ENCODE measurements at places on chromosomes 6 and 20.

- DNase-seq, result no peak
Observed at GRCh38 chr6:4491501-4492260, 284.5 kb upstream of the CDYL start.

- DNase-seq, result no peak
Observed at GRCh38 chr6:35893246-35893645, 27.7 kb downstream of the SRPK1 start.

- no peak for DNase-seq
Observed at GRCh38 chr6:51528556-51528955, 558.9 kb downstream of the PKHD1 start.

DNA sequence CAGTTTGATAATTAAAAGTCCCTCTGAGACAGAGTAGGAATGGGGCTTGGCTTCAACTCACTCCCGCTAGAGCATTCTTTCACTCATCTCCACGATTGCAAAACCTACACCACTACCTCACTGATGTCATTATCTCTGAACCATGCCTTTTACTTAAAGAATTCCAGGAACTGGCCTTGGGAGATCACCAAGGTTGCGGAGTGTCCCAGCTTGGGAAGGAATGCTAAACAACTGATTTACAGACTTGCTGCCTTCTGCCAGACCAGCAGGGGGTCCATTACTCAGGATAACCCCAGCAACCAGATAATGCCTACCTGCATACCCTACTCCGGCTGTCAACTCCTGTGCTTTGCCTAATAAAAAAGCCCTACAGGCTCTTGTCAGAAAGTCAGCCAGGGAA is 102.2 kb upstream of the RALGAPA2 start:
- no peak for DNase-seq

- DNase-seq, result no peak
Observed at GRCh38 chr6:16713597-16713996, 47.7 kb downstream of the ATXN1 start.

DNA sequence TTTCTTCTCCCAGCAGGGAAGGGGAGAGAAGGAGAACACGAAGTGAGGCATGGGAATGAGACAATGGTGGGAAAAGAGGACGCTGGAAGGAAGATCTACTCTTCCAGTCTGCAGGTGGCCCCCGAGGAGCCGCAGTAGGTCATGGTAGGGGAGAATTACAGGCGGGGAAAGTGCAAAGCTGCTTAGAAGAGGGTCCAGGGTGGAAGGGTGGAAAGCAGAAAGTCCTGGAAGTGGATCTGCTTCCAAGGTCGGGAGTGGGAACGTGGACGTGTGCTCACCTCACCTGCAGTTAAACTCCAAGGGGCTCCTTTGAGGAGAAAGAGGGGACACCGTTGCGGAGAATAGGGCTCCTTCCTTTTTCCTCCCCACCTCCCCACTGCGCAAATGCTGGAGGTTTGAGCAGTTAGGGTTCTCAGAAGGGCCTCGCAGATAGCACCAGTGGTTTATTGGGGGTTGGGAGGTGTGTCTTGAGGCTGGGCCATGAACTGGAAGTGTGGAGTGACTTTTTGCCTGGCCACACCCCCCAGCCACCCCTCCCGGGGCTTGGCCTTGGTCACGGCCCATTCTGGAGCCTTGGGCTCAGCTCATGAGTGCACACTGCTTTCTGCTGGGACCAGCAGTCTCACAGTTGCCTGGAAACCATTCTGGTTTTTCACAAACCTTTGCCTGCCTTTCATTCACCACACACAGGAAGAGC is 100.4 kb upstream of the MLN start:
- DNase-seq, result peak; percentile 8

GRCh38 chr6:24197892-24198291 is 71.9 kb downstream of the NRSN1 start:
- DNase-seq, result no peak

DNA sequence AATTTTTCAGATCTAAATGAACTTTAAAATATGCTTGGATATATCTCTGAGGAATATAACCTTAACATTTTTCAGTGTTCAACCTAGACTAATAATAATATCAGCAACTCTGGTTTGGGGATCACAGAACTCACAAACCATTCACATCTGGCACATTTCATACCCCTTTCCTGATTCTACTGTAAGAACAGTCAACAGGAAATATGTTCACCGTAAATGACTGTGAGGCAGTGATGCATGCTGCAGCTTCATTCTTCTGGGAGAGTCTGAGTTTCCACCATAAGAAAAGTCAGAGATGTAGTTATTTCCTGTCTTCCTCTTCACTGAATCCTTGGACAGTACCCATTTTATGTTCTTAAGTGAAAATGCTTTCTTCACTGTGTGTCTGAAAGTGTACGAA is 134.2 kb upstream of the IFNGR1 start:
- DNase-seq, result no peak

DNA sequence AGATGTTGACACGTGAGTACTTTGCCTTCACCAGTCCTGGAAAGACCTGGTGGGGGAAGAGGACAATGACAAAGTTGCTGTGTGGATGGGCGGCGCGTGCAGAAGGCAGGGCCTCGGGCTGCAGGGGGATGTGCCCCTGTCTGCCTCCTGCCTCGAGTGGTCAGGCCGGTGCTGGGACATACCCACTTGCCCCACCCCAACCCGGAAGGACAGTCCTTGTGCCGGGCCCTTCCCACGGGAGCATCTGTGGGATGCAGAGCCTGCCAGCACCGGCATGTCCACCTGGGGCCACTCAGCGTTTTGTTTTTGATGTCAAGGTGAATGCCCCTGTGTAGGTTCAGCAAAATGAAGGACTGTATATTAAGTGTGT is 60.5 kb upstream of the BHLHE23 start:
- DNase-seq, result no peak

- no peak for DNase-seq
Observed at GRCh38 chr20:57958050-57958420, 248.2 kb upstream of the PMEPA1 start.

DNA sequence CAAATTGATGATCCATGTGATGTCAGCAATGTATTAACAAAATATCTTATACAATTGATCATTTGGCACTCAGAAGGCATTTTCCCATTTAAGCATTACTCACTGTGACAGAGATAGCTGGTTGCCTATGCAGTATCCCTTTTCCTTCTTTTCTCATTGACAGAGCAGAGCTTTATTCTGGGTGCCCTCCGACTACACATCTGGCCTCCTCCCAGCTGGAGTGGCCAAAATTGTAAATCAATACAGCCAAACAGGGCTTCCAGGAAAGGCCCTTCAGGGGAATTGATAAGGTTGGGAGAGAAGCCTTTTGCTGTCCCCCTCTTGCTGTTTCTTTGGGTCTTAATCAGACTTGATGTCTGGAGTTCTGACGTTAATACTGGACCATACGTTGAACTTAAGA is 9.6 kb upstream of the BLOC1S5 start:
- no peak for DNase-seq

DNA sequence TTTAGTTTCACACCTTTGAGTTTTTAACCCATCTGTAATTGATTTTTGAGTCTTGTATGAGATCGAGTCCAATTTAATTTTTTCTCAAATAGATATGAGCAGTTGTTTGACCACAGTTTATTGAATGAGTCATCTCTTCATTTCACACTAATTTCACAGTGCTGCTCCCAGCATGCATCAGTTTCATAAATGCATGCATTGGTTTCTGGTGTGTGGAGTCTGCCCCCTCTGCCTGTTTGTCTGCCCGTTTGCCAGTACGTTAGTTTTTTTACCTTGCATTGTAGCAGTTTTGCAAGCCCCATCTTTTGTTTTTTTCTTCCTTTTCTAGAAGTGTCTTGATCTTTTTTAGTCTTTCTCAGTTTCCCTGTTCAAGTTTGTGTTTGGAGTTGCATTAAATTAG is 11.9 kb downstream of the SLX4IP start:
- DNase-seq, result no peak

DNA sequence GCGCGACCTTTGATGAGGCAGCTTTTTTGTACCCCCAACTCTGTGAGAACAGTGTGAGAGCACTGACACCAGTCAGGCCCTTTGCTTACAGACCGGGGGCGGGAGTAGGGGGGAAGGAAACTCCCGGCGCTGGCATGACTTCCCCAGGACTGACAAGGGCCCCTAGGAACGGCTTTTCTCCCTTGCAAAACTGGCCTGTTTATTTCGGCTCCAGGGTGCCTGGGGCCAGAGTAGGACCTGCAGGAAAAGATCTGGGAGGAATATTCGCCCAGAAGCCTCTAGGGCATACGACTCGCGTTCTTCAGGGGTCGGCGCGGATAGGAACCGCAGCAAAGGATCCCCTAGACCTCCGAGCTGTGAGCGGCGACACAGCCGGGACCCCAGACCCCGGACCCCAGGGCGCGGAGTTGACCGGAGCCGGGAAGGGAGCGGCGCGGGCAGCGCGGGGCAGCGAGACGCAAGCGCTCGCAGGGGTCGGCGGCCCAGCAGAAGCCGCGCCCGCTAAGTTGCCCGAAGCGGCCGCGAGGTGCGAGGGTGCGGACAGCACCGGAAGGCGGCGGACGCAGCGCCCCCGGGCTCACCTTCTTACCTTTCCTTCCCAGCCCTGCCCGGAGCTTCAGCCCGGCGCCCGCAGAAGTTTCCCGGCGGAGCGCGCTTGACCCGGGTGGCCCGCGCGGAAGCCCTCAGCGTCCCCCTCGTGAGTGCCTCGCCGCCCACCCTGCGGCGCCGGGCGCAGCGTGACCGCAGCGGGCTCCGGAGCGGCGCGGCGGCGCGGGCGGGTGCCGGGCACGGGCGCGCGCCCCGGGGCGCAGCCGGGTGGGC is at the start of gene POPDC3:
TSS of gene POPDC3 (minus strand) at position 771 of the 822 bp plus-strand sequence. CDS start 18,105 bp downstream, outside the sequence.
- DNase-seq, result no peak

GRCh38 chr20:9608639-9609340 is 94.4 kb downstream of the LAMP5 start:
- DNase-seq, result no peak

DNA sequence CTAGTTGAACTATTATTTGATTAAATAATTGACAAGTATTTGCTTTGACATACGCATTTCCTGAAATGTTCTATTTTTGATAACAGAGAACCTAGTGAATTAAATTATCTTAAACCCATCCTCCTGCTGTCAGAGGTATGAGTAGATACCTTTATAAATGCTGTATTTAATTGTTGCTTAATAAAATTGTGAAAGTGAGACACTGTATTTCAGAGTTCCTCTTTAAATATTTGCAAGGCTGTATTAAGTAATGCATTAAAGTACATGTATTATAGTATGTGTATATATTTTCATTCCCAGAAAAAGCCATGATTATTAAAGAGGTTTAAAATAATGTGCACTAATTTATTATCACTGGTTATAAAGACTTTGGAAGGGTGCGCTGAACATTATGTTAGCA is 483.8 kb downstream of the TFAP2B start:
- DNase-seq, result no peak

- no peak for DNase-seq
Observed at GRCh38 chr20:45933266-45934045, 1.0 kb upstream of the PCIF1 start.

DNA sequence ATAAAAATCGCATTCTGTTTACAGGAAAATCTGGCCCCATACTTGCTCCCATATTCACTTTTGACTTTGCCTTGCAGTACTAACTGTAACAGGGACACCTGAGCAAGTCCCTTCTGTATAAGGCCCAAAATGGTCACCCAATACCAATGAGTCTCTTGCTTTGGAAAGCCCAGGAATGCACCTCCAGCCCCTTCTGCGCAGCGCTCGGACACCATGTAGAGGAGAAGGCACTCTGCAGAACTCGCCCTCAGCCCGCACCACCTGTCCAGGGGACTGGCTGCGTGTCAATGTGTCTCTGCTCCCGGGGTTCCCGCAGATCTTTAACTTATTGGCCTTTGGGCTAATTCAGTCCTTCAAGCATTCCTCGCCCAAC is 746 bp upstream of the PRND start:
- no peak for DNase-seq

DNA sequence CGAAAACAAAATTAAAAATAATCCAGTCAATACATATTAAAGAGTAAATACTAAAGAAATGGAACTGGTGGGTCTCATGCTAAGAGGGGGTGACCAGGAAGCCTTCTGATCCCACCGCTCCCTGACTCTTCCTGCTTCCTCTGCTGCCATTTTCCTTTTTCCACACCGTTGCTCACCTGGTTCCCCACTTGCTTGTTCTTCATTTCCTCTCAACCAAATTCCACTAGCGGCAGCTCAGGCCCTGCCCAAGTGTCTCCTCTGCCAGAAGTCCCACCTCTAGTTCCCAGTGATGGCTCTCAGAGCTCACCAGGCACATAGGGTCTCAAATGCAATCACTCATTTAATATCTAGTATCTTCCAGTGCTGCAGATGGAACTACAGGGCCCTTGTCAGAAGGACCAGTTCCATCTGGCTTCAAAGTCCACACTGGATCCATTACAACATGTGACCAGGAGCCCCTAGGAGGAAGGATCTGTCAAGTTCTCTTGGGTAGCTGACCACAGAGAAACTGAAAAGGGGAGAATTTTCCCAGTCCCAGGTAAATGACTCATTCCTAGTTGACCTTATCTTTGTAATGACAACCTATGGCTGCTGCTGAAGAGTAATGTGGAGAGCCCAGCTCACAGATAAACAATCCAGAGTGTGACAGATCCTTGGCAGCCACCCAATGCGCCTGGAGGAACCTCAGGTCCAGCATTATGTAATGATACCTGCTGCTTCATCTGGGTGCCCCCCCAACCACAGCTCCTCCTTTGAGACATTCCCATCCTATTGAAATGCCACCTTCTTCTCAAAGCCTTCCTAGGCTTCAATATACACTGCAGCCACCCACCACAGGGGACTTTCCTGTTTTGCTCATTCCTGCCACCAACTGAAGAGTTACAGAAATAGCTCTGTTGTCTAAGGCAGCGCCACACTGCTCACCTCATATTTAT is 38.2 kb downstream of the ELMO2 start:
- no peak for DNase-seq

DNA sequence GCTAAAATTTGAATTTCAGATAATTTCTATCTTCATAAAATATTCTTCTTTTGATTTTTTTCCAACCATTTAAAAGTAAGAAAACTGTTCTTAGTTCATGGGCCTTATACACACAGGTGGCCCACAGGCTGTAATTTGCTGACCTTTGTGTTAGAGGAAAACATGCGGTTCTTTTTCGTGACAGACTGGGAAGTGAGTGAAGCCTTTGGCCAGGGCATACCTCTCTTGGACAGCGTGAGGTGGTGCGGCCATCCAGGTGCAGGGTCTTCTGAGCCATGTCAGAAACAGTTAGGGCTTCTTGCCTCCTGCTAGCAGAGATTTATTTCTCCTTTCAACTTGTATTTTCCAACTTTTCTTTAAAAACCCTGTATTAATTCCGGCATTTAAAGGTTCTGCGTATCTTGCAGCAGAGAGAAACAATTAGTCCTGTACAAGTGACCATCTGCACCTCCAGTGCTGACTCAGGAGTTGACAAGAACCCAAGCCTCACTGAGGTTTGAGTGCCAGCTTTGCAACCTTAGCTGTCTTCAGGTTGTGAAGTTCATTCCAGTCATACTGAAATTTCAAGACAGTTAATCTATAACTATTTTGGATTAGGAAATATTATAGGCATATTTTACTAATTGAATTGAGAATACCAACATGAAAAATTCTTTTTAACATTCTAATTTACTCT is 177.8 kb downstream of the LY86 start:
- DNase-seq, result no peak

DNA sequence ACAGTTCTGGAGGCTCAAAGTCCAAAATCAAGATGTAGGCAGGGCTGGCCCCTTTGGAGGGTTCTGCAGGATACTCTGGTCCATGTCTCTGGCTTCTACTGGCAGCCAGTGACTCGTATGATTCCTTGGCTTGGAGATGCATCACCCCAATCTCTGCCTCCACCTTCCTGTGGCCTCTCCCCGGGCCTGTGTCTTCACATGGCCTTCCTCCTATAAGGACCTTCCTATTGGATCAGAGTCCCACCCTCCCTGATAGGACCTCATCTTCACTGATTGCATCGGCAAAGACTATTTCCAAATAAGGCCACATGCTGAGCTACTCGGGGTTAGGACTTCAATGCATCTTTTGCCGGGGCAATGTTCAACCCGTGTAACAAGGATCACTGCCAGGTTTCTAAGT is 509.0 kb downstream of the CD83 start:
- no peak for DNase-seq

GRCh38 chr6:143695130-143695968 is 17.6 kb downstream of the PHACTR2 start:
- no peak for DNase-seq
